ENCODE measurements at places on chromosomes 12 and 14.

DNA sequence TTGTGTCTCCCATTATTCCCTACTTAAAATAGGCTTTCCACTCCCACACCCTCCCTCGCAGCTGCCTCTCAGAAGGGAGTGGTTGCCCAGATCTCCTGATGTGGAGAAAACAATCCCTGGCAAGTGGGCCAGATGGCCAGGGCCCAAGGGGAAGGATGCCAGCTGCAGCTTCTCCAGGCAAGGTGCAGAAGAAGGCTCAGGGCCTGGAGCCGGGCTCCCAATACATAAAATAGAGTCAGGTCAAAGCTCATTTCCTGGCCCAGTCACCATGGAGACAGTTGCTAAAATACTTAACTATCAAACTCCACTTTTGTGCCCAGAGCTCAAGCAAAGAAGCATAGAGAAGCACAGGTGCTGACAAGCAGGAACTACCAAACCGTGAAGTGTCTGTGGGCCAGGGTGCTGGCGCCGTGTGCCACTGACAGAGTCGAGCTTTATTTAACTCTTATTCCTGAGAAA, 45.7 kb upstream of the ITPR2 start:
- peak; percentile 10 for DNase-seq

DNA sequence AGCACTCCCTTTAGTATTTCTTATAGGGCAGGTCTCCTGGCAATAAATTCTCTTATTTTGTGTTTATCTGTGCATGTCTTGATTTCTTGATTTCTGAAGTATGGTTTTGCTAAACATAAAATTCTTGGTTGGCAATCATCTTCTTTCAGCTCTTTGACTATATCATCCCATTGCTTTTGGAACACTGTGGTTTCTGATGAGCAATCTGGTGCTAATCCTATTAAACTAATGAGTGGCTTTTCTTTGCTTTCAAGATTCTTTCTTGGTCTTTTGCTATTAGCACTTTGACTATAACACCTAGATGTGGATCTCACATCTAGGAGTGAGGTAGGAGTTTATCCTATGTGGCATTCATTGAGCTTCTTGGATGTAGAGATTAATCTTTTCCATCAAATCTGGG, 120.7 kb upstream of the MED13L start:
- no peak for DNase-seq

DNA sequence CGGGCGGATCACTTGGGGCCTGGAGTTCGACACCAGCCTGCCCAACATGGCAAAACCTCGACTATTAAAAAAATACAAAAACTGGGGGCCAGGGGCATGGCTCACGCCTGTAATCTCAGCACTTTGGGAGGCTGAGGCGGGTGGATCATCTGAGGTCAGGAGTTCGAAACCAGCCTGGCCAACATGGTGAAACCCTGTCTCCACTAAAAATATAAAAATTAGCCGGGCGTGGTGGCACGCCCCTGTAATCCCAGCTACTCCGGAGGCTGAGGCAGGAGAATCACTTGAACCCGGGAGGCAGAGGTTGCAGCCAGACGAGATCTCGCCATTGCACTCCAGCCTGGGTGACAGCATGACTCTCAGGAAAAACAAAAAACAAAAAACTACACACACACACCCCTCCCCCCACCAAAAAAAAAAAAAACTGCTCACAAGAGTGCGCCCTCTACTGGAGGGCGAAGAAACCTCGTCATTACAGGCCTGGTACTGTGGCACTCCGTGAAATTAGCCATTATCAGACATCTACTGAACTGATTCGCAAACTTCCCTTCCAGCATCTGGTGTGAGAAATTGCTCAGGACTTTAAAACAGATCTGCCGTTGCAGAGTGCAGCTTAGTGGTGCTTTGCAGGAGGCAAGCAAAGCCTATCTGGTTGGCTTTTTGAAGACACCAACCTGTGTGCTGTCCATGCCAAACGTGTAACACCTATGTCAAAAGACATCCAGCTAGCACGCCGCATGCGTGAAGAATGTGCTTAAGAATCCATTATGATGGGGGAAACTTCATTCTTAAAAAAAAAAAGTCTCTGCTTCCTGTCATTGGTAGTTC, 7.7 kb downstream of the PPP1R3E start:
- no peak for DNase-seq

GRCh38 chr14:49769581-49770211, 1.7 kb downstream of the KLHDC2 start:
- no peak for DNase-seq

All from amygdala (tissue), 56 donors.